Motor neuron (in vitro differentiated cells): ENCODE measurements at places on chromosomes 2 and 18.

DNA sequence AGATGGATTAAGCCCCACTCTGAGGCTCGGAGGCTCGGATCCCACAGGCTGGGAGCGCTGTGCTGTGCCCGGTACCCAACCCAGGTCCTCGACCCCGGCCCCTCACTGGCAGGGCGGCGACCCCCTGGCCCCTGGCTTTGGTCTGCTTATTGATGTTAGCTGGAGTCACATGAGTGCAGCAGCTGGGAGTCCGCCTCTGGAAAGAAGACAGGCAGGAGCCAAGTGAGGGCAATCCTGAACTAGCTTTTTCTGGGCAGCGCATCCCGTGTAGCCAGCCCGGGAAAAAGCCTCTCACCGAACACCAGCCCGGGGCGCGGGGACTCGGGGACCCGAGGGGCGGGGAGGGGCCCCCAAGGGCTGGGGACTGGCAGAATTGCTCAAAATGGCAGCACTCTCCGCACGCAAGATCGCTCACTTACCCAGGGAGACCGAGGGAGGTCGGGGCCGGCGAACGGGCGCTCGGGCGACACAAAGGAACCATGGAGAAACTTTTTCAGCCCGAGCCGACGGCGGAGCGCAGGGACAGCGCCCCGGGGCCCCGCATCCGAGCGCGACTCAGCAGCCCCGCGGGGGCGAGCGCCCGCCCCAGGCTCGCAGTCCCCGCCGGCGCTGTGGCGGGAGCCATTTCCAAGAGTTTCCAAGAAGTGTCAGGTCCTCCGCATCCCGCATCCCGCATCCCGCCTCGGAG lies 567 bp downstream of the TMEM200C start:
- peak; percentile 18 for ATAC-seq

DNA sequence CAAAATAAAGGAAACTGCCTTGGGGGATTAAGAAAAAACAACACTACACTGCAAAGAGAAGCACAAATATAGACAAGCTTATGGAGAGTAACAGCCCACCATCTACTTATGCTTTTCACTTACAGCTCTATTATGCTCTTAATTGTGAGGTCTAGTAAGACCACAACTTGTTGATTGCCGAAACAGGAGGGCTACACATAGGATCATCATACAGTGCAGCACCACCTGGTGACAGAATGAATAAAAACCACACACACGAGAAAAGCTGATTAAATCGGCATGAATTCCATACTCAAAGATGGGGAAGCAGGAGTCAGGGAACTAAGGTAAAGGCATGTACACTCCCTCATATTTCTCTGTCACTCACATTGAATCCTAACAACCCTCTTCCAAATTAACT lies 259.2 kb downstream of the IKZF2 start:
- ATAC-seq: no peak

- no peak for ATAC-seq
Measured at GRCh38 chr2:238407566-238407965, 19.2 kb upstream of the ASB1 start.

- no peak for ATAC-seq
Measured at GRCh38 chr2:239193401-239193811, 207.4 kb downstream of the HDAC4 start.

- no peak for ATAC-seq
Measured at GRCh38 chr2:905091-905832, 45.4 kb upstream of the SNTG2 start.

DNA sequence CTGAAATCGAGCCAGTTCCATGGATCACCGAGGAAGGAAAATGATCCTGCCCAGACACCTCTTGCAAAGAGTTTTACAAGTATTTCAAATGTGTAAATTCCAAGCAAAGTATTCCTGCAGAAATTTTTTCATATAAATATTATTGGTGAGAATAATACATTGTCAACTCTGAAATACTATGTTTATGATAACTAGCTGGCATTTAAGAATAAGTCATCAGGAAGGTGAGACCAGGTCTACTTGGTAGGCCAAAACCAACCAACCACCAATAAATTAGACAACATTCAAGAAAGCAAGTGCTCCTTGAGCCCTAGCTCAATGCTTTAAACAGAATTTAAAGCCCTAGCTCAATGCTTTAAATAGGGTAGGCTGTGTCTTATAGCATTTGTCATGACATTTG lies 21.7 kb downstream of the SCN7A start:
- no peak for ATAC-seq

DNA sequence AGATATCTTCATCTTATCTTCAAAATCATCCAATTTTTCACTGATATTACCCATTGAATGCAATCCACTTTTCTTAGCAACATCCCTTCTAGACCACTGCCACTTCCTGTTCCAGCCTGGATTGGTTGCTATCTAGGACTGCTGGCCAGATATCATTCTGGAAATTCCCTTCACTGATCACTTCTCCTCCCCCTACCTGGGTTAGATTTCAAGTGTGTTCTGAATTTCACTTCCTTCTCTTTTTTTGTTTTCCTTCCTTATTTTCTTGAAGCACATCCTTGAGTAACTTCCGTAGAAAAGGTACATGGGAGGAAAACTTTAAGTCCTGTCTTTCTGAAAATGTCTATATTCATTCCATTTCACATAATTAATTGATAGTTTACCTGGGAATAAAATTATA lies 82.0 kb upstream of the IL1R2 start:
- ATAC-seq: no peak

DNA sequence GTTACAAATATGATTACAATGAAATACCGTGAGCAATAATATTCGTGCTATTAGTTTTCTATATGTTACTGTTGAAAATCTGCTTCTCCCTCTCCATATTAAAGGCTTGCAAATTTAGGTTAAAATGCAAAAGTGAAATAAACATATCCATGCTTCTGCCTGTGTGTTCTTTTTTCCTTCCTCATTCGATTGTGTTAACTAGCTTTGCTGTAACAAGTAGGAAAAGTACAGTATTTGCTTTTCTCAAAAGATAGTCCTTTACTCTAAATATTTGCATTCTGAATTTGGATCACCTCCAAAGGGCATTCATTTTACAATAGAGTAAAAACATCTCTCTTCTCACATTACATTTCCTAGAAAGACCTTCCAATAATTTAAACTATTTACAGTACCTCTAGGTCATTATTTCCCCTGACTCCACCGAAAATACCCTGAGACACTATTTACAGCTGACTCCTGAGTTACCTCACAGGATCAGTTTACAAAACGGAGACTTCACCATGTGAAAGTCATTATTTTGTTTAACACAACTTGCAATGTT lies 835.0 kb upstream of the FANCL start:
- ATAC-seq: no peak

DNA sequence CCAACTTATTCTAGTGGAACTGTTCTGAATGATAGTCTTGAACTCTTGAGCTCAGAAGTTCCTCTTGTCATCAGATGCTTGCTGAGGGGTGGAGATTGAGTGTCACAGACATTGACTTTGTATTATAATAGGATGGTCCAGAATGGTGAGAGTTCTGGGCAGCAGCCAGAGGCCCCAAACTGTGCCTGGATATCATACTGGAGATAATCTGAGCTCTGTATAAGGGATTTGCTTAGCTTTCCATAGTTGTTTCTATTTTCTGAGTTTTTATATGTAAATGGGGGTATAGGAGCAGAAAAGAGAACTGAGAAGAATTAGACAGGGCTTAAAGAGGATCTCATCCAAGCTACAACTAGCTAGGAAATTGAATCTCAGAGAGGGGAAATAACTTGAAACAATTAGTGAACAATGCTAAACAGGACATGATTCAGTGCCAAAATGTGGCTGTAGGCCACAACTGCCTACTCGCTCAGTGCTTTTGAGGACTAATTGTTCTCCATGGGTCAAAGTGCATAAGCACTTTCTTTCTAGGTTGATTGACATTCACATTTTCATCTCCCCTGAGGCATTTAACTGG lies 10.1 kb upstream of the LCLAT1 start:
- ATAC-seq: no peak

- ATAC-seq: no peak
Measured at GRCh38 chr18:2589345-2590068, 18.1 kb downstream of the NDC80 start.

DNA sequence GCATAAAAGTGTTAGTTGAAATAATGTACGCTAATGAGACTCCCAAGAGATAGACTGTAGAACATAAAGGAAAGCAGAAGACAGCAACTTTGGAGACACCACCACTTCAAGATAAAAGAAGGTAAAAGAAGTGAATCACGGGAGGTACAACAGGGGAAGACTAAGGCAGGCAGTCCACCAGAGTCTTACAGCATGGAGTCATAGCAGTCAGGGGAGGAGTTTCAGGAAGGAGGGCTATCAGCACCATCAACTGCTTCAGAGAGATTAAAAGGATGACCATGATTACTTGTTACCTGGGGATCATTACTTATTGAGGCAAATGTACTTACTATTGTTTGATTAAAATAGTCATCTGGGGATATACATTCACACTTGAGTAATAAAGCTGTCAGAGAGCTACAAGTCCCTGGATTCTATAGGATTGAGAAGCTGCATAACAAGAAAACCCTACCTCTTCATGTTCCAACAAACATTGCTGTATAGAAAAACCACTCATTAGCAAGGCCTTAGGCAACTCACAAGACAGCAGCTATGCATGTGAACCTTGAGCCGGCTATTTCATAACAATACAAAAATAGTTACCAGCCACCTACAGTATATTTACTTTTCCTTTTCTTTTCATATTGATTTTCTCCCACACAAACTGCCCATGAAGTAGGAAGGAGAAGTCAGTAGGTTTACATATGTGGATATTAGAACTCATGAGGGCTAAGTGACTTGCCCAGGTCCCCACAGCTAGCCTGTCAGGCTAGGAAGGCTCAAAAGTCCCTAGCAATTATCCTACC lies 101.7 kb downstream of the PDE11A start:
- ATAC-seq: peak; percentile 22

DNA sequence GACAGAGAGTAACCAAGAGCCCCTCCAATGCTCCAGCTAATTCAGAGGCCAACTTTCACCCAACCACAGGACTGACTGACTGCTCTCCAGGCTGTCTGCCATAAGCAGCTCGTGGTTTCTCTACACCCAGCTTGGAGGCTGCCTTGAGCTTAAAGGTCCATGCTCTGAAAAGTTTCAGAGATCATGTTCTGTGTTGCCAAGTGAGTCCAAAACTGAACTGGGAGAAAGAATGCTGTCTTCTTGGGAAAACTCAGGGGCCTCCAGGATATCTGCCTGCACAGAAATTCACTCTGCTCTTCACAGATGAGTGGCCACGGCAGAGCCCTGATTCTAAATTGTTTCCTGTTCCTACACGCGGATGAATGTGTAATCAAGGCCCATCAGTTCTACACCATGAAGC lies 51.1 kb downstream of the LPIN2 start:
- ATAC-seq: no peak

DNA sequence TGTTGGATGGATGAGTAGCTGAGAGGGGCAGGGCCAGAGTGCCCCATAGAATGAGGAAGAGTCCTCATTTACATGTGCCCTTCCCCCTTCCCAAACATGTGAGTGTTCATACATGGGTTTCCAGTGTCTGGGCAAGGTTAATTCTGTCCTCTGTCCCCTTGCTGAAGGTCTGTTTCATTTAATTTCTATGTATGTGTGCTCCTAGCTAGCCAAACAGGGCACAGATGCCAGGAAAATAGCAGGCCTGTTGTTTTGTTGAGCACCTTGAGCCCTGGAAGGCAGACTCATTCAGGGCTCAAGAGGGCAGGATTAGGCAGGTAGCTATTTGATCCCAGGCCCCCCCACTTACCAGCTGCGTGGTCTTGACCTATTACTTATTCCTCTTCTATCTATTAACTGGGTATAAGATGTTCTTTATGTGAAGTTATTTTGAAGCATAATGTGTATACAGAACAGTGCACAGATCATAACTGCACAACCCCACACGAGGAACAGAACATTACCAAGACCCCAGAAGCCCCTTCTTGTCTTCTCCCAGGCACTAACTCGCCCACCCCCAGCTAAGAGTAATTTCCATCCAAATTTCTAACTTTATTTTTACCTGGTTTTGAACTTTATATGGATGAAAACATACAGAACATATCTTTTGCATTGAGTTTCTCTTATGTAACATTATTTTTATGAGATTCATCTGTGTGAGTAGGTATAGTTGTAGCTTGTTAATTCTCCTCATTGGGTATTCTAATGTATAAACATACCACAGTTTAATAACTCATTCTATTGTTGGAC lies 164.3 kb downstream of the RPIA start:
- no peak for ATAC-seq

DNA sequence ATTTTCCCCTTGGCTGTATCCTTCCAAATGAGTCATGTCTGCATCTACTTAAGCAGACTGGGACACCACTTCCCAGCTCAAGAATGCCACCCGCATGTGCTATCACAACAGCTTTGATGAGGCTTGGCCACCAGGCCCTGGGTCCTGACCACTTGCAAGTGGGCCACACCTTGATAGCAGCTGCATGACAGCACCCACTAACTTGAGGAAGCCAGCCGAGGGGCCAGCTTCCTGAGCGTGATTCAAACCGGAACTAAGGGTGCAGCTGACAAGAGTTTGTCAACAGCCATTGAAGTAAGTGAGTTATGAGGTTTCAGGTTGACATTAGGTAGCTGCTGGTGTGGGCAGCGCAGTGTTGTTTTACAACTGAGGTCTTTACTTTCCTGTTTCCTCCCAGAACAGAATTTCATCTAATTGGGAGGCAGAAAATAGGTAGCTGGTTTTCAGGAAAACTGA lies 54.4 kb downstream of the EPHA4 start:
- ATAC-seq: no peak

DNA sequence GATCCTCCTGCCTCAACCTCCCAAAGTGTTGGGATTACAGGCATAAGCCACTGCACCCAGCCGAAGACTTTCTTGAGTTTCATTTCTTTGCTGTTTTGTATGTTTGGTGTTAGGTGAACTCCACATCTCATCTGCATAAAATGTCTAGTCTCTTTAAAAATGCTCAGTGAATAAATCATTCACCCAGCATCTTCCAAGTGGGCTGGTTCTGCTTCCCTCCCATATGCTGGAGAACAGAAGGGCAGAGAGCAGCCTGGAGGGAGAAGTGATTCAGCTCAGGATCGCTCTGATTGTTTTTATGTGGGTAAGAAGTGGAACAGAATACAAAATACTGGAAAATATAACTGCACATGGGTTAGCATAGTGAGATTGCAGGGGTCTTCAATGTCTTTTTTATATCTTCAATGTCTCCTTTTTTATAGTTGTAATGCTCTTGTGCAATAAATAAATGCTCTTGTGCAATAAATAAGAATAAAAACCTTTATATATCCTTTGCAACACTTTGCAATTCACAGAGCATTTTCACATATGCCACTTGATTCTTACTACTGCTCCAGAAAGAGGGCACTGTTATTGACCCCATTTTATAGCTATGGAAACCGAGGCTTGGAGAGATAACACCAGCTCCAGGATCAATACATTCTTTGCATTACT lies 253.0 kb upstream of the NCKAP5 start:
- ATAC-seq: no peak

GRCh38 chr18:51578406-51578980 lies 381.0 kb upstream of the MEX3C start:
- no peak for ATAC-seq

DNA sequence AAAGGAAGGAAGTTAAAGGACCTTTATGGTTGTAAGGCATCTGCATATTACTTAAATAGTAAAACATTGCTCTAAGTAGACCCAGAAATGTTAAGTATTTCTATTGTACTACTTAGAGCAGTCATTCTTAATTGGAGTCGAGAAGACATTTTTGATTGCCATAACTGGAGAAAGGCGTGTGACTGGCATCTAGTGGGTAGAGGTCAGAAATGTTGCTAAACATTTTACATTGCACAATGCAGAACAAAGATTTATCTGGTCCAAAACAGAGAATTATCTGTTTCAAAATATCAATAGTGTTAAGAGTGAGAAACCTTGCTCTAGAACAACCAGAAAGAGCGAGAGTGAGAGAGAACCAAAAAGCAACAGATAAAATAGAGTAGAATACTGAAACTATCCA lies 23.3 kb upstream of the ROCK1 start:
- ATAC-seq: no peak
